ENCODE measurements at places on chromosomes 2 and 18.

DNA sequence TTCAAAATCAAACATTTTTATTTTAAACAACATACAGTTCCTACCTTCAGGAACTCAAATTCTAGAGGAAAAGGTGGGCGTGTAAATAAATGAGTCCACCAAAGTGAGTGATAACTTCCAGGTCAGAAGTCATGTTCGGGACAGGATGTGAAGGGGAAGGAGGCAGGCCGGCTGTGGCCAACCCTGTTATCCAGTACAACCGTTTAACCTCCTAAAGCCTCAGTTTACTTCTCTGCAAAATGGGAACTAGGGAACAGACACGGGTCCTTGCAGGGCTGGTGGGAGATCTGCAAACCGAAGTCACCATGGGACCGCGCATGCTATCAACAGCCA lies 373 bp downstream of the EIPR1 start:
- DNase-seq: no peak

GRCh38 chr2:43346602-43347567 lies 120.5 kb upstream of the ZFP36L2 start:
- DNase-seq: no peak

- no peak for DNase-seq
Measured at GRCh38 chr18:10148189-10148929, 234.5 kb downstream of the VAPA start.

- DNase-seq: no peak
Measured at GRCh38 chr2:190922376-190922775, 41.8 kb downstream of the GLS start.

DNA sequence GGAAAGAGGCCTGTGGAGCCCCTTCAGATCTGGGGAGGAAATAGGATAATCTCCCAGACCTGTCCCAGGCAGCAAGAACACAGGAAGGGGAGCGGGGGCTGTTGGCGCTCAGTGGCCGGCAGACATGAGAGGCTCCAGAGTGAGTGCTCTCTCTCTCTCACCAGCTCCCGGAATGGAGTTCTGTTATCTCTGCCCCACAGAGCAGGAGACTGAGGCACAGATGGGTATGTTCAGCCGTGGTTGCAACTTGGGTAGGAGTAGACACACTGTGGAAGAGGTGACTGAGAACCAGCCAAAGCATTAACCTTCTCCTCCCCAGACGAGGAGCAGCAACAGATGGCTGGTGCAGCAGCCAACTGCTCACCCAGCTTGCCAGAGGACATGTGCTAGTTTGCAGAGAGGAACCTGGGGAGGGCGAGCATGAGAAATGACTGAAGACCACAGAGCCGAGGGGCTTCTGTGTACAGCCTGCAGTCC lies 82.0 kb downstream of the NRP2 start:
- DNase-seq: no peak
